ENCODE measurements at places on chromosomes 1 and 21. TPM values are rescaled to one million over a fixed set of nuclear protein-coding genes. Genes with fewer than 3 reads are reported as not detected.

Gene RGS8
- total RNA-seq, result not detected

Gene OR2G6
- total RNA-seq, result not detected

Gene SPRR1B
- not detected for total RNA-seq

- DNase-seq, result no peak
Measured at GRCh38 chr1:66373157-66373591, 160.8 kb upstream of the SGIP1 start.

DNA sequence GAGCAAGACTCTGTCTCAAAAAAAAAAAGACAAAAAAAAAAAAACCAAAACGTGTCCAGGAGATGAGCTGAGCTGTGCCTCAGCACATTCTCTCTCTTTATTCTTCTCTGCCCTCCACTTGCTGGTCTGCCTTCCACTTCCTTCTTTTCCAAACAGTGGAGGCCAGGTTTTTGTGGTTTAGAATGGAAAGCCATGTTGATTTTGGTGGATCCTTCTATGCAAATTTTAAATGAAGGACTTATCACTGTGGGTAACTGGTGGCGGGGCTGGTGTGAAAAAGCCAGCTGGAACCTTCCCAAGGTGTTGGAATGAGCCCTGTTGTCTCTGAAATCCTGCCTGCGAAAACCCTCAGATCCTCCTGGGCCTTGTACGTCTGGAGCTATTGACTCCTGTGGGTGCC is 61.9 kb downstream of the PTPRU start:
- no peak for DNase-seq

- DNase-seq, result no peak
Measured at GRCh38 chr1:221556435-221556834, 185.5 kb downstream of the DUSP10 start.

GRCh38 chr1:43970502-43970901 is 692 bp downstream of the DPH2 start:
- DNase-seq, result no peak
